Activated CD4-positive, alpha-beta T cell treated with anti-CD3 and anti-CD28 coated beads for 1 hour (primary cell): ENCODE measurements at places on chromosomes 5 and 9.
A peak's percentile ranks its signal among the peaks of the same experiment; 100 is the strongest.

- no peak for DNase-seq
Observed at GRCh38 chr5:4862500-4862899, 277.6 kb upstream of the ADAMTS16 start.

- peak; percentile 7 for DNase-seq
Observed at GRCh38 chr5:132497488-132497997, 7.0 kb upstream of the IRF1 start.

DNA sequence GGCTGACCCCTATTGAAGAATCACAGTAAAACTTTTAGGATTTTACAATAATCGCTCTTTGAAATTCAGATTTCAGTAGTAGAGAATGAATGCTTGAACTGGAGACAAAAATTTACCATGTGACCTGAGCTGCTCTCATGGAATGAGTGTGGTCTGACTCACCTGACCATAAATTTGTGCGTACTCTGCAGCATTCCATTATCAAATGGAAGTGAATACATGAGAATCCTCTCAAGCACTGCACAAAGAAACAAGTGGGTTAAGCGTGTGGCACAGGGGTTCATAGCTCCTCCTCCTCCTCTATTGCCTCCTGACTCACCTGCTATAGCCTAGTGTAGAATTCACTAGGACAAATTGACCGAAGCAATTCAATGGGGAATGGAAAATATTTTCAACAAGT is 269.8 kb upstream of the CDH9 start:
- DNase-seq, result no peak

DNA sequence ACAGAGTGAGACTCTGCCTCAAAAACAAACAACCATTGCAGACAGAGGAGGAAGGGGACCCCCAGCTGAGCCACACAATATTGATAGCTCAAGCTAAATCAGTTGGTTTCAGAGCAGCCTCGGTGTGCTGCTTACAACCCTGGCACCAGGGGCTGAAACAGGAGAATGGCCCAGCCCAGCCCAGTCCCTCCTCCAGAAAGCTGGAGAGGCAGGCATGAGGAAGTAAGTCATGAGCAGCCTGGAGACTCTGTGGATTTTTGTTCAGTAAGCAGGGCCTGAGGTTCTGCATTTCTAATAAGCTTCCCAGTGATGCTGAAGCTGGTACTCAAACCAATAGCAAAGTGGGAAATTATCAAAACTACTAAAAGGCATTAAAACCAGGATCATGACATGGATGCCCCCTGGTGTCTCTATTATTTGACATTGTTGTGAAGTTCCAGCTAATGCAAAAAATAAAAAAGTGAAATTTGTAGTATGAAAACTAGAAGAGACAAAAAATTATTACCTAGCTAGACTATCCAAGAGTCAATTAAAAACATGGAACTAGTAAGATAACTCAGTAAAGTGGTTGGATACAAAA is 14.2 kb downstream of the PRRT1B start:
- no peak for DNase-seq
